Ovary (tissue), 10 donors: ENCODE measurements at places on chromosomes 2 and 18. TPM values are rescaled to one million over a fixed set of nuclear protein-coding genes. Genes with fewer than 3 reads are reported as not detected.

DNA sequence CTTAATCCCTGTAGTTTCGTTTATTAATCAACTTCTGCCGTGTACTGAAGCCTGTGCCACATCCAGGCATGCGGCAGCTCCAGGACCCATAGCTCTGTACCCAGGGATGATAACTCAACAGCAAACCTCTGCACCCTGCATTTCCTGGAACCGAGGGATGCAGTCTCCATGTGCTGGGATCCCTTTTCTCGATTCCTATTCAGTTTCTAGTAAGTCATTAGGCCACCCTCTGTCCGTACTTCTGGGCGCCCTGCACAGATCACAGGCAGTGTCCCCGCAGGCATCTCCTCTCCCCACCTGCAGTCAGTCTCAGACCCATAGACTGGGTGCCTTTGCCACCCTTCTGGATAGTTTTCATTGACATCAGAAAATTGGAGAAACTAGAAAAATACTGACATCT, 18.8 kb downstream of the TMEM18 start:
- no peaks in the 10 kb centered on the region for H3K4me1 ChIP-seq
- H3K27me3 ChIP-seq: no peaks in the 10 kb centered on the region
- H3K36me3 ChIP-seq: no peaks in the 10 kb centered on the region
- H3K4me3 ChIP-seq: no peak overlapping the region
- H3K27ac ChIP-seq: no peak overlapping the region

DNA sequence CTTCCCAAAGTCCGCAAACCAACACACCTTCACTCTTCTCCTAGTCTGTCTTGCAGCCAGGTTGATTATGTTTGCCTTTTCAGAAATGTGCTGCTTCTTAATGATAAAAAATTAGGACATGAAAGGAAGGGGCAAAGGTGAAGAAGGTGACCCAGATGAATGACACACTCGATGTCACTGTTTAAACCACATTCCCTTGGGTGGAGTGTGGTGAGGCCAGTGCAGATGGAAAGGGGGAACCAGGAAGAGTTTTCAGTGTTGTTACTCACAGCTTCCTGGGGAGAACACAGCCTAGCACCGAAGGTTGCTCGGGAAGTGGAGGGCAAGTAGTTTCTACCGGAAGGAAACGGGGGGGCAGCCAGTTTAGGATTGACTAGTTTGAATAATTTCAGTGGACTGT, 57.2 kb upstream of the BOD1L2 start:
- no peaks in the 10 kb centered on the region for H3K27me3 ChIP-seq
- H3K4me1 ChIP-seq: no peaks in the 10 kb centered on the region
- H3K4me3 ChIP-seq: no peak overlapping the region
- no peak overlapping the region for H3K27ac ChIP-seq
- no peak for DNase-seq
- no peaks in the 10 kb centered on the region for H3K36me3 ChIP-seq

- no peaks in the 10 kb centered on the region for H3K27me3 ChIP-seq
- H3K4me1 ChIP-seq: no peaks in the 10 kb centered on the region
- no peak overlapping the region for H3K4me3 ChIP-seq
- DNase-seq: peak; percentile 42
Measured at GRCh38 chr2:72989770-72990556, 72.6 kb downstream of the EMX1 start.

GRCh38 chr2:53452400-53452799, 315.2 kb upstream of the CHAC2 start:
- no peak overlapping the region for H3K4me3 ChIP-seq
- no peaks in the 10 kb centered on the region for H3K36me3 ChIP-seq
- DNase-seq: no peak
- no peak overlapping the region for H3K27ac ChIP-seq
- H3K27me3 ChIP-seq: no peaks in the 10 kb centered on the region
- H3K4me1 ChIP-seq: peaks cover 2% of the 10 kb centered on the region

Gene REG1B
- total RNA-seq: not detected

Gene TBR1
- total RNA-seq: not detected

- no peaks in the 10 kb centered on the region for H3K4me1 ChIP-seq
- no peaks in the 10 kb centered on the region for H3K36me3 ChIP-seq
- no peak overlapping the region for H3K4me3 ChIP-seq
- H3K27me3 ChIP-seq: no peaks in the 10 kb centered on the region
- H3K27ac ChIP-seq: no peak overlapping the region
- DNase-seq: no peak
Measured at GRCh38 chr2:143083636-143084035, 45.6 kb upstream of the ARHGAP15 start.

GRCh38 chr18:23897291-23897690, 117.3 kb upstream of the TTC39C start:
- H3K36me3 ChIP-seq: no peaks in the 10 kb centered on the region
- H3K27me3 ChIP-seq: no peaks in the 10 kb centered on the region
- no peak overlapping the region for H3K4me3 ChIP-seq
- H3K27ac ChIP-seq: no peak overlapping the region
- no peaks in the 10 kb centered on the region for H3K4me1 ChIP-seq
- DNase-seq: no peak

Gene SCN9A
- 1.2 TPM for total RNA-seq

DNA sequence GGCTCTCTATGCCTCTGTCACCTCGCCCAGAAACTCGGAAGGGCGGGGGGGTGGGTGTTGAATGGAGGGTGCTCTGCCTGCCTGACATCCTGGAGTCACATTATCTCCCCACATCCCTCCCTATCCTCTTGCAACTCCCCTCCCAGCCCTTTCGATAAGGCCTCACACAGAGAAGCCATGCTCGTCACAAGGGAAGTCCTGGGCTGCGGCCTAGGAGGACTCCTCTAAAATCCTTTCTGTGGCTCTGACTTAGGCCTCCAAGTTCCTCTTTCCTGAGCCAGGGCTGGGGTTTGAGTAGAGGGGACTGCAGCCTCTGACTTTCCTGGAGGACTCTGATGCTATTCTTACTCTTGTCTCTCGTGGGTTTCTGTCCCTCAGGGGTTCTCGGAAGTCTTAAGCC, 75.0 kb upstream of the PKDCC start:
- no peak for DNase-seq
- H3K36me3 ChIP-seq: no peaks in the 10 kb centered on the region
- no peaks in the 10 kb centered on the region for H3K27me3 ChIP-seq
- no peak overlapping the region for H3K27ac ChIP-seq
- no peak overlapping the region for H3K4me3 ChIP-seq

Gene MYO5B
- total RNA-seq: 2.1 TPM

Gene UXS1
- 34.2 TPM for total RNA-seq

- H3K27ac ChIP-seq: no peak overlapping the region
- no peaks in the 10 kb centered on the region for H3K27me3 ChIP-seq
- H3K4me3 ChIP-seq: no peak overlapping the region
- H3K4me1 ChIP-seq: no peaks in the 10 kb centered on the region
- no peak for DNase-seq
Measured at GRCh38 chr18:67672716-67673115, 156.2 kb upstream of the DSEL start.

DNA sequence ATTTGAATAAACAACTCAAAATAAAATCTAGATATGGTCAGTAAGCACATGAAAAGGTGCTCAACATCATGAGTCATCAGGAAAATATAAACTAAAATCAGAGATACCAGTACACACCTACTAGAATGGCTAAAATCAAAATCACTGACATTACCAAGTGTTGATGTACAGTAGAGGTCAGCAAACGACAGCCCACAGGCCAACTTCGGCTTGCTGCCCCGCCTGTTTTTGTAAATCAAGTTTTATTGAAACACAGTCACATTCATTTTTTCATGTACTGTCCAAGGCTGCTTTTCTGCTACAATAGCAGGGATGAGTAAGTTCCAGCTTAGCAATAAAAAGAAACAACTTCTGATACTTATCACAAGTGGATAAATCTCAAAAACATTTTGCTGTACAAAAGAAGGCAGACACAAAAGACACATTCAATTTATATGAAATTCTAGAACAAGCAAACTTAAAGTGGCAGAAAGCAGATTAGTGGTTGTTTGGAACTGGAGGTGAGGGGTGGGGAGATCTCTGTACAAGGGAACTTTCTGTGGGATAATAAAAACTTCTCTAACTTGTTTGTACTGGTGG, 32.1 kb downstream of the TRAK2 start:
- DNase-seq: no peak
- no peaks in the 10 kb centered on the region for H3K27me3 ChIP-seq
- H3K36me3 ChIP-seq: no peaks in the 10 kb centered on the region

DNA sequence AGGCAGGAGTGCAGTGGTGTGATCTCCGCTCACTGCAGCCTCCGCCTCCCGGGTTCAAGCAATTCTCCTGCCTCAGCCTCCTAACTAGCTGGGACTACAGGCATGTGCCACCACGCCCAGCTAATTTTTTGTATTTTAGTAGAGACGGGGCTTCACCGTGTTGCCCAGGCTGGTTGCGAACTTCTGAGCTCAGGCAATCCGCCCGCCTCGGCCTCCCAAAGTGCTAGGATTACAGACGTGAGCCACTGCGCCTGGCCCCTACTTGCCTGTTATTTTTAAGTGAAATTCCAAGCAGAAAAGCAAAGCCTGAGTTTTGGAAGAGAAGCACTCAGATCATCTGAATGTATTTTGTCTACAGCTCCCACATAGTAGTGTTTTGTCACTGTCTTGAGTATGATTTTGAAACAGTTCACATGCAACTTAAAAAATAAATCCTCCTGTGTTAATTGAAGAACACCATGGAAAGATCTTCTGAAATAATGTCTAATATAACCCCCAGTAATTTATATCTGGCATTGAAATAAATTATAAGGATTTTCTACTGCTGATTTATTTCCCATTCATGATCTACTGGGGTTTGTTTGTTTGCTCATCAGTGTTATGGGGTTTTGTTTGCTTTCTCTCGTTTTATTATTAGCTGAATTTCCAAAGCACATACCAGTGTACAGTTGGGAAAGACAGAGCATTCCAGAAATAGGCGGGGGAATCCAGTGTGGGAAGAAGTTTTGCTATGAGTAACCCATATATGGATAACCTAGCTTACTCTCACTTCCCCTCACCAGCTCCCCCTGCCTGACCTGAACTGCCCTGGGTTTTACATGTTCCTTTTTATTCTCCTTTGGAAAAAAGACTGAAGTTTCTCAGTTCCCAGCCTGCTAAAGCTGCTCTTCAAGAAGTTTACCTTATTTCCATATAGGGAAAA, 80.1 kb upstream of the MAP3K20 start:
- H3K4me1 ChIP-seq: peaks cover 12% of the 10 kb centered on the region
- DNase-seq: peak; percentile 49
- no peak overlapping the region for H3K4me3 ChIP-seq
- H3K36me3 ChIP-seq: no peaks in the 10 kb centered on the region
- H3K27ac ChIP-seq: peak overlapping the region; percentile 45
- no peaks in the 10 kb centered on the region for H3K27me3 ChIP-seq

DNA sequence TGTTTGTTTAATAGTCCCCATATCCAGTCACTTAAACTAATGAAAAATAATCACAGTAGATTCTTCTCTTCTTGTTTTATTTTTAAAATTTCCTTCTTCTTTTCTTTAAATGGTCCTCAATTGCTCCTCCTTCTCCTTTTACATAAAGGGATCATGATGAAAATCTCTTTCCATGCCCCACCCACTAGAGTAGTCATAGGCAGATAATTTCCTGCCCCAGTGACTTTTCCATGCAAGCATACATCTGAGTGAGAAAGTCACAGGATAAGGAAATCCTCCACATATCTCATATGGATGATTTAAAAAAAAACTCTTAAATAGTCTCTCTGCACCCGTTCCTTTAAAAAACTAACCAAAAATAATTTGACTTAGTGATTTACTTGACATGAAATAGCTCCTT, 552.3 kb upstream of the SETBP1 start:
- H3K27me3 ChIP-seq: no peaks in the 10 kb centered on the region
- no peak for DNase-seq
- no peaks in the 10 kb centered on the region for H3K36me3 ChIP-seq
- H3K4me1 ChIP-seq: no peaks in the 10 kb centered on the region
- H3K27ac ChIP-seq: no peak overlapping the region

Gene UPP2
- 0.10 TPM for total RNA-seq

Gene SLC66A3
- 29.1 TPM for total RNA-seq

GRCh38 chr2:240191001-240191400, 50.5 kb upstream of the OTOS start:
- no peaks in the 10 kb centered on the region for H3K36me3 ChIP-seq
- no peak for DNase-seq
- H3K27me3 ChIP-seq: no peaks in the 10 kb centered on the region
- H3K4me3 ChIP-seq: no peak overlapping the region

DNA sequence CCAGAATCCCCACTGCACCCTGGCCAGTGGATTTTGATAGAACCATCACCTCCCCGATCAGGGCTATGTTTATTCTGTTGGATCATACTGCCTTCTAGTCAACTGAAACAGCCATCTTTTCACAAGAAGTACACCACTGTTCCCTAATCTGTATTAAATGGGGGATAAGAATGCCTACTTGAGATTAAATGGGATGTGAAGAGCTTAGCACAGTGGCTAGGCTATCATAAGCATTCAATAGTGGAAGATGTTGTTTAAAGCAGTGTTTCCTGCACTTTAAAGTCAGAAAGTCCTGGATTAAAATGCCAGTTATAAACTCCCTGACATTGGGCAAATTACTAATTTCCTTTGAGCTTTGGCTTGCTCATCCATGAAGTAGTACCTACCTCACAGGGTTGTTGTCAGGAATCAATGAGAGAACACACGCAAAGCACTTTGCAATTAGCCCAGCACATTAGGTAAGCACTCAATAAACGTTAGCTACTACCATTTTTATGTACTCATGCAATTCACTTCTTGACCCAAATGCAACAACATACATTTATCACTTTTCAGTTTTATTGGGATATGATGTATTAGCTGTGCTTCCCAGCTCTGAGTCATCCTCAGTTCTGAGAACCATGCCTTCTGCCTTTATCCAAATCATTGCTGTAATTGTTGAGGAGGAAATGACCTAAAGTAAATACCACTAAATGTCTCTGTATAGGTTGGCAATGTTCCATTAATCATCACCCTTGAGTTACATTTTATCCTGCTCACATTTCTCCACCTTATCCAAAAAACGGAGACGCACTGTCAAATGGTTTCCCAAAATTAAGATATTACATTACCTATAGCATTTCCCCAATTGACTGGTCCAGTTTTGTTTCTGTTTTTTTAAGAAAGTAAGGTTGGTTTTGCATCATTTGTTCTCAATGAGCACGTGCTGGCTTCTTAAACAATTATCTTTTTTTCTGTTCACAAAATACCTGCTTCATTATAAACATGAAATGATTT, 2.1 kb downstream of the TMEM247 start:
- H3K4me3 ChIP-seq: no peak overlapping the region
- no peaks in the 10 kb centered on the region for H3K27me3 ChIP-seq
- no peak for DNase-seq
- H3K4me1 ChIP-seq: no peaks in the 10 kb centered on the region

- no peaks in the 10 kb centered on the region for H3K4me1 ChIP-seq
- H3K4me3 ChIP-seq: no peak overlapping the region
- H3K27ac ChIP-seq: no peak overlapping the region
- no peaks in the 10 kb centered on the region for H3K36me3 ChIP-seq
- DNase-seq: no peak
- H3K27me3 ChIP-seq: no peaks in the 10 kb centered on the region
Measured at GRCh38 chr2:27796791-27797765, 25.6 kb downstream of the MRPL33 start.

Gene PMS1
- 23.5 TPM for total RNA-seq

GRCh38 chr2:9558948-9559381, 3.3 kb upstream of the ADAM17 start:
- H3K4me1 ChIP-seq: no peaks in the 10 kb centered on the region
- H3K27ac ChIP-seq: no peak overlapping the region
- no peaks in the 10 kb centered on the region for H3K36me3 ChIP-seq
- H3K4me3 ChIP-seq: no peak overlapping the region
- no peaks in the 10 kb centered on the region for H3K27me3 ChIP-seq
- DNase-seq: no peak

Gene RRM2
- total RNA-seq: not detected

Gene ALPI
- total RNA-seq: 0.72 TPM
